ENCODE measurements at places on chromosomes 5 and 9.

GRCh38 chr9:16306586-16306985 lies 563.9 kb downstream of the BNC2 start:
- no peak for DNase-seq

- DNase-seq = peak; percentile 20
Observed at GRCh38 chr5:6745706-6746222, 32.5 kb downstream of the TENT4A start.

DNA sequence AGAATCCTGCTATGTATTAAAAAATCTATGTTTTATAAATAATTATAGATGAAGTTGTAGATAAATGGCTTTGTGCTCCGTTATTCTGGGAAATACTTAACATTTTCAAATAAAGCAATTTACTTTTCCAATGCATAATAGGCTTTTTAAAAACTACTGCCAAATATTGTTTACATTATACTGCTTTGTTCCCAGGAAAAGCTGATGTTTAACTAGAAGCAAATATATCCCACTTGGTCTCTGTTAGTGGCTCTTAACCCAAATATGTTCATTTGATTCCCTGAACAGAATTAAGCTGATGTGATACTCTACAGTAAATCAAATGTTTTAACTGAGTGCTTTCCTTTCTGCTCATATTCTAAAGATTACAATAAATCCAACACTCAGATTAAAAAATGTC lies 326.3 kb downstream of the SLCO4C1 start:
- no peak for DNase-seq

DNA sequence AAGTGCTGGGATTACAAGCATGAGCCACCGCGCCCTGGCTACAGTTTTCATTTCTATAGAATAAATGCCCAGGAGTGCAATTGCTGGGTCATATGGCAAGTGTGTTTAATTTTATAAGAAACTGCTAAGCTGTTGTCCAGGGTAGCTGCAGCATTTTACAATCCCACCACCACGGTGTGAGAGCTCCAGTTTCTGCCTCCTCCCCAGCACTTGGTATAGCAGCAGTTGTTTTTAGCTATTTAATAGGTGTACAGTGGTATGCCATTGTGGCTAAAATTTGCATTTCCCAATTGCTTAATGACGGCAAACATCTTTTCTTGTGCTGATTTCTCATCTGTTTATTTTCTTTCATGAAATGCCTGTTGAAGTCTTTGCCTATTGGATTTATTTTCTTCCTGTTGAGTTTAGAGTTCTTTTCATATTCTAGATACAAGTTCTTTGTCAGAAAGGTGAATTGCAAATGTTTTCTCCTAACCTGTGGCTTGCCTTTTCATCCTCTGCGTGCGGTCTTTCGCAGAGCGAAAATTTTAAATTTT lies 100.3 kb downstream of the NDFIP1 start:
- DNase-seq = no peak

DNA sequence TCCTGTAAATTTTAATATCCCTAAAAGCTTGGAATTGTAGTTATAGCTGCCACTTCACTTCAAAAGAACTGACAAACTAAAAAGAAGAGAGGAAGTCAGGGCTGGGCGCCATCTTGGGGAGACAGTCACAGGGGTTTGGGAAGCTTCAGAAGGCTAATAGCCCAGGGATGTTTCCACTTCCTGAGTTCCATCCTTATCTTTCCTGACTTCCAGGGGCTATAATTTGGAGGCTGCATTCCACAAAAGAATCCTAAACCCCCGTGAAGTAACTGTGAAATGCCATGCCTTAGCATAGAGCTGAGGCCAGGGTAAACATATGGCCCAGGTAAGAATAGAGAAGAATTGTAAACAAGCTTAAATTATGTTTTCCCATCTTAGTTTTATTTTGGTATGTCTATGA lies 75.4 kb upstream of the LPAR1 start:
- DNase-seq = no peak

DNA sequence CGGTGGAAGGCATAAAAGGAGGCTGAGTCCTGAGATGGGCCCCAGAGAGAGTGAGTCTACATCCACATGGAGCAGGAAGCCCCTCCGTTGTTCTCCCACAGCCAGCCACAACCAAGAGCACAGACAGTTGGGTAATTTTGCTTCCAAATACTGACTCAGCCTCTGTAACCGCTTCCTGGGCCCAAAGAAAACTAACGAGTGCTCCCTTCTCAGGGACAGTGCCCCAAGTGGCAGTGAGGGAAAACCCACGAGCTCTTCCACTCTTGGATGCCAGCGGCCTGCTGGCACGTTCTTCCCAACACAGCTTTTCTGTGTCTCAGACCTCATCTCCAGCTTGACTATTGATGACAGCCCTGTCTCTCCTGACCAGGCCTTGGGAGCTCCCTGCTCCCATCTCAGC lies 207.6 kb downstream of the FSTL4 start:
- DNase-seq = no peak

GRCh38 chr5:84881737-84882136 lies 497.1 kb upstream of the EDIL3 start:
- no peak for DNase-seq

- no peak for DNase-seq
Observed at GRCh38 chr5:177473443-177474001, at the start of gene DBN1. TSS of gene DBN1 (minus strand) at chr5:177473634. CDS start at chr5:177473521, 113 bp downstream.

GRCh38 chr9:128627127-128627715 lies 29.4 kb downstream of the DYNC2I2 start:
- no peak for DNase-seq

DNA sequence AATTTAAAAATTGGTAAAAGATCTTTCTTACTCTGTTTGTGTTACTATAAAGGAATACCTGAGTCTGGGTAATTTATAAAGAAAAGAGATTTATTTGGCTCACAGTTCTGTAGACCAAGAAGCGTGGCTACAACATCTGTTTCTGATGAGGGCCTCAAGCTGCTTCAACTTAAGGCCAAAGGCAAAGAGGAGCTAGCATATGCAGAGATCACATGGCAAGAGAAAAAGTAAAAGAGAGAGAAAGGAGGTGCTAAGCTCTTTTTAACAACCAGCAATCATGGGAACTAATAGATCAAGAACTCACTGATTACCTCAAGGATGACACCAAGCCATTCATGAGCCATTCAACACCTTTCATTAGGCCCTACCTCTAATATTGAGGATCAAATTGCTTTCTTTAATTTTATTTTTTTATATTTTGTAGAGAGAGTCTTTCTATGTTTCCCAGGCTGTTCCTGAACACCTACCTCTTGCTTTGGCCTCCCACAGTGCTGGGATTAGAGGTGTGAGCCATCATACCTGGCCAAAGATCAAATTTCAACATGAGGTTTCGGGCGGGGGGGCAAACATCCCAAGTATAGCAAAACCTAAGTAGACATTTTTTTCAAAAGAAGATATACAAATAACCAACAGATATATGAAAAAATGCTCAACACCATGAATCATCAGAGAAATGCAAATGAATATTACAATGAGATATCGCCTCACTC lies 16.0 kb upstream of the SHC3 start:
- no peak for DNase-seq

DNA sequence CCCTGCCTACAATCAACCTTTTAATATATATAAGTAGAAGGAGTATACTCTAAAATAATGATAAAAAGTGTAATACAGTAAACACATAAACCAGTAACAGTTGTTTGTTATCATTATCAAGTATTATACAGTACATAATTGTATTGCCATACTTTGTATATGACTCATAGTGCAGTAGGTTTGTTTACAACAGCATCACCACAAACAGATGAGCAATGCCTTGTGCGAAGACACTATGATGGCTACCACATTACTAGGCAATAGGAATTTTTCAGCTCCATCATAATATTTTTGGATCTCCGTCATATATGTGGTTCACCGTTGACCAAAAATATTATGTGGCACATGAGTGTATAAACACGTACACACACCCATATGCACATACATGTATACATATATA lies 69.7 kb upstream of the APC start:
- DNase-seq = no peak

DNA sequence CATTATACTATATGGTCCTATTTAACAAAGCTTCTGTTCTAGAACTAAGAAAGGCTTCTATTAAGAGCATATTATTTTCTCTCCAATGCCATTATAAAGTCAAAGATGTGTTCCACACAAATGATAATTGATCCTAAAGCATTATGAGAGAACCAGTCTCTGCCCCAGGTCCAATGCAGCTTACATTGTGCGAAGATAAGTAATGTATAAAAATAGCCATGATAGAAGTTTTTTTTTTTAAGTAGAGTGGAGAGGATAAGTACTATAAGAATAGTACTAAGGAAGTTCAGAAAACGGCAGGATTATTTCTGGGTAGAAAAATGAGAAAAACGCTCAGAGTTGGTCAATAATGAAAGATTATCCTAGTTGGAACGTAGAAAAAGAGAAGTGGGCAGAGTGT lies 15.6 kb downstream of the UBTD2 start:
- no peak for DNase-seq

DNA sequence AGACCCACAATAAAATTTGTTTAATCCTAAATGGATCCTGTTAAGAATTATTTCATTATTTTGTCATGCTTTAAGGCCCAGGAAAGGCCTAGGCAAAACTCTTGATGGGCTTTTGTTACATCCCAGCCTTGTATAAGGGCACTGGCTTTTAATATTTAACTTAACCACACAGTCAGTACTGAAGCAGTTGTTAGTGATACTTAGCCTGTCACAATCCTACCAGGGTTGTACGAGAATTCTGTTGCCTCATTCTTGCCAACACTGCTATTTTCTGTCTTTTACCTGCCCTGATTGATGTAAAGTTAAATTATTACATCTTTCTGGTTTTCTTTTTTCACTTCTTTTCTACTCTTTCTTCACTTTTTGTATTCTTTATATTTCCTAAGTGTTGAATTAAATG lies 10.9 kb downstream of the ZNF169 start:
- DNase-seq = no peak

- no peak for DNase-seq
Observed at GRCh38 chr5:157842787-157843186, 16.2 kb downstream of the CLINT1 start.

GRCh38 chr9:130624154-130624553 lies 40.2 kb upstream of the PRDM12 start:
- no peak for DNase-seq

- no peak for DNase-seq
Observed at GRCh38 chr5:158599157-158599556, 500.6 kb downstream of the EBF1 start.

GRCh38 chr9:108980893-108981292 lies 32.4 kb downstream of the CTNNAL1 start:
- DNase-seq = no peak

DNA sequence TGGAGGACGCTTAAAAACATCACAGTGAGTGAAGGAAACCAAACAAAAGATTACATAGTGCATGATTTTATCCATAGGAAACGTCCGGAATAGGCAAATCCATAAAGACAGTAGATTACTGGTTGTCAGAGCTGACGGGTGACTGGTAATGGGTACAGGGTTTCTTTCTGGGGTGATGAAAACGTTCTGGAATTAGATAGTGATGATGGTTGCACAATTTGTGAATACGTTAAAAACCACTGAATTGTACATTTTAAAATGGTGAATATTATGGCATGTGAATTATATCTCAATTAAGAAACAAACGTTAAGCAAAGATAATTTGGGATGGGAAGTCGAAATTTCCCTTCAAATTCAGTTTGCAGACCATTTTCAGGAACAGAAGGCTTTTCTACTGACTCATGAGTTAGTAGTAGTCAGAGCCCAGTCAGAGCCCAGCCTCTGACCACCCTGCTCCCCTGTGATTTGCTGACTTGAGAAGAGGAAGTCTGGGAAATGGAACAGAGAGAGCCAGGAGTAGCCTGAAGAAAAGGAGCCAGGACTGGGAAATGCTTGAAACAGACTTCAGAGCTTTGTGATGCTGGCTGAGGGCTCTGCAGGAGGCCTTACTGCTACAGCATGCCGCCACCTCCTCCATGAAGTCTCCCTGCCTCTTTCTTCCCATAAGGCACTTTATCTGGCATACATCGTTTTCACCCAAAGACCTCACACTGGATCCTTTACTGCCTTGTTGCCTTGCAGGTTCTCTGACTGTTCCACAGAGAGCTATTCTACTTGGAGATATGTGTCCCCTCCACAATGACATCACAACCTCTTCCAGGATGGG lies 46.4 kb upstream of the CTNNA1 start:
- DNase-seq = no peak

DNA sequence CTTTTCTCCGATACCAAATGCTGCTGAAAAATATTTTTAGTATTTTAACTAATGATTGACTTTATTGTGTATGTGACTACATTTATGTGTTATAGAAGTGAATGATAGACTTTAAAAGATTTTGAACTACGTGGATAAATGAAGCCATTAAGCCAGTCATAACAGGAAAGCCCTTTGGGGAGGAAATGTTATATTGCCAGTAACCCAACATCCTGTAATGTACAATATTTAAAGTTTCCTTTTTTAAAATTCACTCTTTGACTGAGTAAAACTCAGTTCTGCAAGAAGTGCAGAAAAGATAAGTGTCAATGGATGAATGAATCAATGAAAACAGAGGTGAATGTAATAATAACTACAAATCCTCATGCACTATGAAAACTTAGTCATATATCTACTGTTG lies 102.6 kb upstream of the TLE4 start:
- DNase-seq = no peak

DNA sequence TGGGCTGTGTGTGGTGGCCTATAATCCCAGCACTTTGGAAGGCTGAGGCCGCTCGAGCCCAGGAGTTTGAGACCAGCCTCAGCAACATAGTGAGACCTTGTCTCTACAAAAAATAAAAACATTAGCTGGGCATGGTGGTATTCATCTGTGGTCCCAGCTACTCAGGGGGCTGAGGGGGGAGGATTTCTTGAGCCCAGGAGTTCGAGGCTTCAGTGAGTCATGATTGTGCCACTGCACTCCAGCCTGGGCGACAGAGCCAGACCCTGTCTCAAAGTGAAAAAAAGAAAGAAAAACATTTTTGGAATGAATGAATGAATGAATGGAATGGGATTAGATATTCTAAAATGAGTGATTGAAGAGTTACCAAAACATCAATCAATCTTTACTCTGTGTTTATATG lies 85.8 kb downstream of the FGF1 start:
- DNase-seq = no peak

- no peak for DNase-seq
Observed at GRCh38 chr9:121889990-121890563, 203.0 kb downstream of the TTLL11 start.

- no peak for DNase-seq
Observed at GRCh38 chr9:107569174-107569573, 79.6 kb upstream of the KLF4 start.

DNA sequence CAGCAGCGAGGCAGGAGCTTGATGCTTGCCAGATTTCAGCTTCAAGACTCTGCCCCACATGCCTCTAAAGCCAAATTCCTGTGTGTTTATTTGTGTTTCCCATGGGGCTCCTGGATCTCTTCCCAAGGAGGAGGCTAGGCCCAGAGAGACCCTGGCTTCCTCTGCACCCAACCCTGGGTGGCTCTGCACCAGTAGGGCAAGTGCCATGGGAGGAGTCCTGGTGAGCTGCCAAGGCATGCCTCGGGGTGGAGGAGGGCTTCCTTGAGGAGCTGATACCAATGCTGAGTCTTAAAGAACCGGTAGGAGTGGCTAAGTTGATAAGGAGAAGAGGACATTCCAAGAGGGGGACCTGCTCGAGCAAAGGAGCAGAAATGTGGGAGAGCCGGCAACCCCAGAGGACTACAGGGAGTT lies 6.8 kb upstream of the TIFAB start:
- DNase-seq = no peak
